ENCODE measurements at places on chromosomes 1 and 21.

GRCh38 chr21:17903929-17904639, 84.9 kb upstream of the C21orf91 start:
- no peak for DNase-seq

DNA sequence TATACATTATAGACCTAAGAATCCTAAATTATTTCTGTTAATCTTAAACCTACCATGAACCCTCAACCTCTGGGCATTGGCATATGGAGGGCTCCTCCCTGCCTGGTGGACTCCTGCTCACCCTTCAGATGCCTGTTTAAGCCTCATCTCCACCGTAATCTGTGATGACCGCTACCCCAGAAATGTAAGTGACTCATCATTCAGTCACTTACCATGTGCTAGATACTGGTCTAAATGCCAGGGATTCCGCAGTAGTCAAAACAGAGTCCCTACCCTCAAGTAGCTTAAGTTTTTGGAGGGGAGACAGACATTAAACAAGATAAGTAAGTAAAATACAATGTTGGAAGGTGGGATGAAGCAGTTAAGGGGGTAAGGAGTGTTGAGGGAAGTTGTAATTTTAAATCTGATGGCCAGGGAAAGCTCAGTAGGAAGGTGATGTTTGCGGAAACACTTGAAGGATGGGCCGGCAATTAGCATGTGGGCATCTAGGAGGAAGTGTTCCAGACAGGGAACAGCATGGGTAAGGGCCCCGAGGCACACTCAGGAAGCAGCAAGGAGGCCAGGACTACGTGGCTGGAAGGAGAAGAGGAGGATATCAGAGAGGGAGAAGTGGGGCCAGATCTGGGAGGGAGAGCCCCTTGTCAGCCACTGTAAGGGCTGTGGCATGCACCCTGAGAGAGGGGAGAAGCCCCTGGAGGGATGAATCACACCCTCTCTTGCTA, 141.7 kb upstream of the HOOK1 start:
- no peak for DNase-seq

DNA sequence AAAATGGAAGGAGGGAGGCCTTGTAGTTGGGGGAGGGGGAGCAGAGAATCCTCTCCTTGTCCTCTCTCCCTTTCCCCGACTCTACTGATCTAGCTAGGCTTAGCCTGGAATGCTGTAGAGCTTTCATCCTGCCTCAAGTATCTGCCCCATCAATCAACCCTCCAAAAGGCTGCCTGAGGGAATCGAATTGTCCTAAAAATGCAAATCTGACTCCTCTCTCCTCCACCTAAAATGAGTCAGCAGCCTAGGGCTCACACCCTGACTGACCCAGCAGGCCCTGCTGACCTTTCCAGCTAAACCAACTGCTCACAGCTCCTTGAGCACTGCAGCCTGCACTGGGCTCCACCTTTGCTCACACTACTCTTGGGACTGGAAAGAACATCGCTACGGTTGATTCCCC, 2.8 kb downstream of the HPDL start:
- DNase-seq = no peak

- no peak for DNase-seq
Observed at GRCh38 chr1:175373786-175374623, 181.4 kb upstream of the KIAA0040 start.

DNA sequence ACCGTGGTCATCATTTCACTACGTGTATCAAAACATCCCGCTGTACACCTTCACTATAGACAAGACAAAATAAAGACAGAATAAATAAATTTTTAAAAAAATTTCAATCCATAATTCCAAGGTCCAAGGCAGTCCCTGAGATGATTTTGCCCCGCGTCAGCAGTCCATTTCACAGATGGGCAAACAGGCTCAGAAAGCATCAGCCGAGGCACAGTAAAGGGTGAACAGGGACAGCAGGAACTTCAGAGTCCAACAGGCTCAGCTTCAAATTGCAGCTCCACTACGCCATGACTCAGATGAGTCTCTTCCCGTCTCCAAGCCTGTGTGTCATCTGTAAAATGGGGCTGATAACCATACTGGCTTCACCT, 15.0 kb downstream of the MATN1 start:
- no peak for DNase-seq
